ENCODE measurements at places on chromosomes 13 and 19.
A peak's percentile ranks its signal among the peaks of the same experiment; 100 is the strongest.

- no peak for DNase-seq
These were observed 500.6 kb downstream of the KCTD12 start for GRCh38 chr13:76385586-76385985.

- no peak for DNase-seq
These were observed 38.6 kb downstream of the KCNRG start for GRCh38 chr13:50053844-50054243.

- peak; percentile 88 for DNase-seq
These were observed 15.1 kb downstream of the NDUFB7 start for GRCh38 chr19:14556662-14557188.

DNA sequence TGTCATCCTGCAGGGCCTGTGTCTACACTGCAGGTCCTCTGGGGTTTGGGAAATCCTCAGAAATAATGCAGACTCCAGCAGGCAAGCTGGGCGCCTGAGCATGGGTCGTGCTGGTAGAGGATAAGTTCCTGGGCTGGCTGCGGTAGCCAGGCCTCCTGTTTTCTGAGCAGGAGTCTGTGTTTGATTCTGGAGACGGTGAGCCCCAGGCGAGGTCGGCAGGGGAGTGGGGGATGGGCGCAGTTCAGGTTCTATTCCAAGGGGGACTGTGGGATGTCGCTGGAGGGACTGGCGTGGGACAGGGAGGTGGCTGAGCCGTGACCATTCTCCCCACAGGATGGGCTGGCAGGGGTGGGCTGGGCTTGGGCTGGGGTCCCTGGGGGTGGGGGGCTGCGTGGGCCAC, 154.7 kb downstream of the KDM4B start:
- no peak for DNase-seq

DNA sequence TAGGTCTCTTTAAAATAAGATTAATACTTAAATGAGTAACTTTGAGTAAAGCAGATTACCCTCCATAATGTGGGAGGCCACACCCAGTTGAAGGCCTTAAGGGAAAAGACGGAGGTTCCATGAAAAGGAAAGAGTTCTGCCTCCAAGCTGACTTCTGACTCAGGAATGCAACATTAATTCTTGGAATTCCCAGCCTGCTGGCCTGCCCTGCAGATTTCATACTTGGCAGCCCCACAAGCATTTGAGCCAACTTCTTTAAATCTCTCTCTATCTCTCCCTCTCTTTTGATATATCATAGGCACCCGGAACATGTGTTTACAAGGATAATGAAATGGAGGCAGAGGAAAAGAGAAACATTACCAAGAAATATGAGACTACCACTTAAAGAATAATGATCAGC, 902.3 kb upstream of the MIR17HG start:
- no peak for DNase-seq

- no peak for DNase-seq
These were observed 3.0 kb downstream of the ATP1A3 start for GRCh38 chr19:41991025-41991424.
